ENCODE measurements at places on chromosomes 12 and 14. TPM values are rescaled to one million over a fixed set of nuclear protein-coding genes. Genes with fewer than 3 reads are reported as not detected.

DNA sequence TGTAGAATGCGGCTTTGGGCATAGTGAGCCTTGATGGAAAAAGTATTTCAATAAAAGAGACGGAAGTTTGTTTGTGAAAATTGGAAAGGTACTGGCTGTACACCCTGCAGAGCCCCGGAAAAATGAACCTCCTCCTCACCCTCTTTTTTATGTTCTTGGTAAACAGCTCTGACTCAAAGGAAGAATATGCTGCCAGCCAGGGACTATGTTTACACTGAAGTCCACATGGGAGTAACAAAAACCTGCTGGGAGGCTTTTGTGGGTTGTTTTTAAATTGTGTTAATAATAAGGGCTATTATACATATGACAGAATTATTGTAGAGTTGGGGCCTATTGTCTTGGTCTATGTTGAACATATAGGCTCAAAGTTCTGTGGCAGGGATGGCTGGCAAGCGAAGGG lies 70.7 kb downstream of the TTC8 start:
- no peak for DNase-seq

- no peak for DNase-seq
Measured at GRCh38 chr14:90971687-90972086, 88.8 kb downstream of the RPS6KA5 start.

DNA sequence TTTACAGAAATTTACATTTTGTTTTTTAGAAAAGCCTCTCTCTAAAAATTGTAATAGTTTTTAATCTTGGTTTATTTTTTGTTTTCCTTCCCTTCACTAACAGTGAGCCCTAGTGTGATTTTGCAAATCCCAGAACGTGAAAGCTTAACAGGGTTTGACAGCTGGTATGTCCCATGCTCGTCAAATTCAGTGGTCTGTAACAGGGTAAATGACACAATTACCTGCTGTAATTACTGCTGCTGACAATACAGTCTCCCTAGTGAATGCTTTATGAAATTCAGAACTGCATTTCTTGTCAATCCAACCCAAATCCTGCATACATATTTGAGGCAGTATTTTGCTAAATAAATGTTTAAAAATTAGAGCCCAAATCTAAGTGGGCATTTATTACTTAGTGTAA lies 249.2 kb downstream of the NELL2 start:
- DNase-seq = no peak

- DNase-seq = no peak
Measured at GRCh38 chr12:1099158-1099557, 108.1 kb downstream of the ERC1 start.

GRCh38 chr12:58435647-58436046 lies 484.7 kb downstream of the LRIG3 start:
- DNase-seq = no peak

- DNase-seq = no peak
Measured at GRCh38 chr14:79375356-79375755, 835.9 kb downstream of the DIO2 start.

Gene AHNAK2
- 117 TPM for total RNA-seq

DNA sequence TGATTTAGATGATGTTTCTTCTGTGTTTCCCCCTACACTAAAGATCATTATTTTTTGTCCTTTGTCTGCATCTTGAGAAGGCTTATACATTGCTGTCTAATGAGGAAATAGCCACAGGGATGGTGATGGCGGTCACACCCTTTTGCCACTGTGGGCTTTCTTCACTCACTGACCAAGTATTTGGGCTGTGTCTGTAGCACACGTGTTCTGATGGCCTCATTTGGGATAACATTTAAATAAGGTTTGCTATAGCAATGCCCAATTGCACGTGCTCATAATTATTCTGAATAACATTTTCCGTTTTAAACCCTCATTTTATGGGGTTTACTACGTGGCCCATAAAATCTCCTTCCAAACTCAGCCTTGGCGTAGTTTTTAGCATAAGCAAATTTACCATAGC lies 230.3 kb upstream of the PRICKLE1 start:
- no peak for DNase-seq

Gene AKT1
- 292 TPM for total RNA-seq

Gene CABP1
- 2.0 TPM for total RNA-seq

Gene PHC1
- 18.0 TPM for total RNA-seq

Gene LGR5
- total RNA-seq = not detected

Gene DPPA3
- total RNA-seq = not detected

Gene SAMD15
- total RNA-seq = 0.73 TPM

DNA sequence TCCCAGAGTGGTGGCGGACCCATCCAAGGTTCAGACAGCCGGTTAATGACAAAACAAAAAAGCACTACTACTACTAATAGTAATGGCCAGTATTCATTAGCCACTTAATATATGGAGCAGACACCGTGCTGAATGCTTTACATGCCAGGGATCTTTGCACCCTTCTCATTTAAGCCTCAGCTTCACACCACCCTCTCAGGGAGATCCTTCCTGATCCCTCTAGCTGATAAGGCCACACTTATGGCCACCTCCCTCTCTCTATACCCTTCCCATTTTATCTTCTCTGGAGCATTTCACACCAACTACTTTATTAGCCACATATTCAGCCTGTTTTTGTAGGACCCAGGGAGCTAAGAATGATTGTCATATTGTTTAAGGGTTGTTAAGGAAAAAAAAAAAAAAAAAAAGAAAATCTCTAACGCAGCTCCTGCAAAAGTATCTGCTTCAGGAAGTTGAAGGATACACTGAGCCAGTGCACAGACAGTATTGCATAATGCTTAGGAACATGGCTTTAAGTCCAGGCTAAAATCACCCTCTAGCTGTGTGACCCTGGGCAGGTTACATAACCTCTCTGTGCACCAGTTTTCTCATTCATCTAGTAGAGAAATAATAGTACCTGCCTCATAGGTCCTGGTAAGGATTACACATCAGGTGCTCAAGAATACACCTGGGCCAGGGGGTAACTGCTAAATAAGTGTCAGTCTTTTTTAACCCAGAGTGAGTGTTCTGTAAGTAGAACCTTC lies 29.4 kb downstream of the NUAK1 start:
- no peak for DNase-seq

Gene RNASE1
- total RNA-seq = 51.6 TPM

DNA sequence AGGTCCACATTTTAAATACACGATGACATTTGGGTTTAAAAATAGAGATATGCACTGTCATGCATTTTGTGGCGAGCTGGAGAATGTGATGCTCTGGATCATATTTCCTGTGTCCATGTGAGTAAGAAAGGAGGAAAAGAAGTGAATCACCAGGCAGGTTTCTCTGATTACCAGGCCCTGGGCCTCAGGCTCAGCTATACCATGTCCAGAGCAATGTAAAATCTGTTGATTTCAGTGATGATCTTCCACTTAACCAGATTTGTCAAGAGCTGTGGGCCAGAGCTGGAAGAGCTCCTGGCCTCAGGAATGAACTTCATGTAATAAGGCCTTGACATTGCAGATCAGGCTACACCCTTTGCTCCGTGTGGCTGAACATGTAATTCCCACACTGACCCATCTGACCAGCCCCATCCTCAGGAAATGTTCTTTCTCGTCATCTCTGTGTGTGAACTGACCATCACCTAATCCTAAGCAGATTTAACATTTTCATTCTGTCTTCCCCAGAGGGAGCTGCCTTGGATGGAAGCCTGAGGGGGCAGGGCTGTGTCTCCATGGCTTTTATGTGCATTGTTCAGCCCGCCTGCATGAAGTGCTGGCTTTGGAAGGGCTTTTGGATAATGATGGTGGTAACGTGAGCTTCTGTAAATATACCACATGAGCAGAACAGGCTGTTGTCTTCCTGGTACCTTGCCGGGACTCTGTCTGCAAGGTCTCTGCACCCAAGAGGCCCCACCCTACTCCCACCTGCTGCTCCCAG lies 54.5 kb downstream of the CRACR2A start:
- DNase-seq = peak; percentile 47

GRCh38 chr12:52975204-52975603 lies 26.3 kb downstream of the KRT18 start:
- no peak for DNase-seq

Gene KLRG1
- total RNA-seq = 2.9 TPM

Gene GALNT6
- 4.1 TPM for total RNA-seq

GRCh38 chr12:107302649-107303341 lies 209.4 kb upstream of the CRY1 start:
- no peak for DNase-seq

DNA sequence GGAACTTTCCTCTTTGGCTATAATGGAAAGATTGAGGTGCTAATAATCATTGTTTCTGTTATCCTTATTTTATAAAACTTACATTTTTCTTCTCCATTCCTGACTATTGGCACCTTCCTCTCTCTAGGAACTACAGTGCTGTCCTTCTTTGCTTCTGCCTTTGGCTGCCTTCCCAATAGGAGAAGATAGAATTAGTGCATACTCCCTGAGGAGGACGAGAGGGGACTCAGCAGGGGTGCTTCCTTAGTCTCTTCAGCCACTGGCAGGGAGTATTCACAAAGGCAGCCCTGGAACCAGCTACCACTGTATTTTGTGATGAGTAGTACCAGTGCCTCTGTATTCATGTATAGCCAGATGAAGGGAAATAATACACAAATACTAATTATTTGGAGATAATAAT lies 208.5 kb downstream of the FOXG1 start:
- DNase-seq = no peak

- no peak for DNase-seq
Measured at GRCh38 chr14:92650581-92651105, 97.8 kb downstream of the LGMN start.

GRCh38 chr12:67943141-67943892 lies 45.9 kb upstream of the IFNG-AS1 start:
- peak; percentile 77 for DNase-seq

Gene LTBP2
- 12.9 TPM for total RNA-seq

DNA sequence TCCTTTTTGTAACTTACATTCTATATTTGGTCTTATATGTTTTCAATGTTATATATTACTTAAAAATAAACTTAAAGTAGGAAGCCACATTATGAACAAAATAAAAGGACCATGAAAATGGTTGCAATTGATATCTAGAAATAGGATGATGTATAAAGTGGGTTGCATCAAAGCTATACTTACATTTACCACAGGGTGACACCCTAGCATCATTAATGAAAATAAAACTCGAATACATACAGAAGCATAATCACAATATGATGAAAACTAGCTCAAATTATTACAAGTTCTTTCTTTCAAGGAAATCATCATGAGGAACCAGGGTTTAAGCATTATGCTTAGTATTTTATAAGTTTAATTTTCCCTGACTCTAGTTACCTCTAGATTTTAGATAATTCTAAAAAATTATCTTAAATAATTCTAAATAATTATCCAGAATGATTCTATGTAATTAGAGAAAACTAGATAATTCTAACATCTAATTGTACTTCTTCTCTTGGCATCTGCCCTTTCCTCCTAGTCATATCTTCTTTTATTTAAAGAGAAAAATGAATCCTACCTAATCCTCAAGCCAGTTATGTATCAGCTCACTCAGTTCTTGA lies 31.2 kb downstream of the TAS2R7 start:
- peak; percentile 64 for DNase-seq

DNA sequence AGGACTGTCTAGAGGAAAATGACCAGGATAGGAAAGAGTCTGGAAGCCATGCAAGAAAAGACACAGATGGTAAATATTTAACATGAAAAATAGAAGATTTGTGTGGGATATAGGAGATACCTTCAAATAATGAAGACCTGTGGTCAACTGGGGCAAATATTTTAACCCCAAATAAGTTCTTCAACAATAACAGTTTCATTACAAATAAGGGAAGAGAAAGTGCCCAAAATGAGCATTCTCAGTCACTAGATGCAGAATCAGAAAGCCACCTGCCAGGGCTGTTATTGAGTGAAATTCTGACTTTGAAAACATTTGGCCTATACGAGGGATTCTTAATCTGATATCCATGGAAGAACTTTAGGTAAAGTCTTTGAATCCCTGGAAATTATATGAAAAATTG lies 231.2 kb upstream of the PLEKHG7 start:
- DNase-seq = no peak

Gene PTPRR
- 11.1 TPM for total RNA-seq

Gene KRT78
- not detected for total RNA-seq

Gene TAS2R19
- 21.8 TPM for total RNA-seq

DNA sequence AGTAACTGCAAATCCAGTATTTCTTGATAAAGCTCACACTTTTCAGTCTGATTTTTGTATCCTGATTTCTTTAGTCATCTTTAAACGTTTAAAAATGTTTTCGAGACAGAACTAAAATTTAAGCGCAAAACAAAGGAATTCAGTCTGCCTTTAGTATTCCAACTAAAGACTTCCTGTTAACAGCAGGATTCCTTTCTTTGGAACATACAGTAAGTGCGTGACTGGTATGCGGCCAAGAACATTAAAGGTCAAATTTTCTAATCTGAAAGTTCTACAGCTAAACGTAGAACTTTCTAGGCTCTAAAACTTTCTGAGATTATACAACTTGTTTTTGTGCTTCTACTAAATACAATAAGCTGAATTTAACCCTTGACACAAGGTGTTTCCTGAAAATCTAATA lies 9.9 kb downstream of the SAV1 start:
- peak; percentile 43 for DNase-seq

DNA sequence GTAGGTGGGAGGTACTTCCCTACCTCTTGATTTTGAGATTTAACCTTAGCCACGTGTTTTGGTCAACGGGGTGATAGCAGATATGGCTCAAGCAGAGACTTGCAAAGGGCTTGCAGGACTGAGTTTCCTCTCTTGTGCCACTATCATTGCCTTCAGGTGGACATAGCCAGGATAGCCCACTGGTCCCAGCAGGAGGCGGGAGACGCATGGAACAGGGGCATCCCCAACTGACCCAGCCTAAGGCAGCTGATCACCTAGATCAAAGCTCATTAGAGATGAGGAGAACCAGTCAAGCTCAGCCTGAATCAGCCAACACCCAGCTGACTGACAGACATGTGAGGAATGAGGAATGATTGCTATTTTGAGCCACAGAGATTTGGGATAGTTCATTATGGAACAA lies 49.6 kb downstream of the CALM1 start:
- DNase-seq = no peak

DNA sequence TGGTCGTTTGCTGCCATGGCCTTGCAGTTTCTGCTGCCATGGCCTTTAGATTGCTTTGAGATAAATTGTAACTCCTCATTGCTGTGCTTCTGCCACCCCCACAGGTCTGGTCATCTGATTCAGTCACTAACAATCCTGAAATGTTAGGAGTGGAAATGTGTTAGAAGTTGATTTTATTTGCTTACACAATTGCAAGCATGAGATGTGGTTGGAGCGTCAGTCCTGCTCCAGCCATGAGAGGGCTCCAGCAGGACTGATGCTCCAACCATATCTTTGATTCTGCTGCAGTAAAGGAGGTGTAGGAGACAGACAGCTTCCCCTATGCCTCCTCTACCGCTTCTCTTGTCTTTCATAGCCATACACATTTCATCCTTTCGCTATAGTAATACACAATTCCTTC lies 226.8 kb upstream of the RGS6 start:
- DNase-seq = no peak

GRCh38 chr12:6326316-6327228 lies 15.3 kb downstream of the TNFRSF1A start:
- peak; percentile 86 for DNase-seq

Gene LRP6
- total RNA-seq = 40.3 TPM

- no peak for DNase-seq
Measured at GRCh38 chr12:56042843-56043242, 1.1 kb downstream of the RPS26 start.

- peak; percentile 5 for DNase-seq
Measured at GRCh38 chr14:62373944-62374343, 611.7 kb downstream of the SNAPC1 start.

All from stomach (tissue), 19 donors.